ENCODE measurements at places on chromosomes 1 and 21. TPM values are rescaled to one million over a fixed set of nuclear protein-coding genes. Genes with fewer than 3 reads are reported as not detected.

AGMAT gene
- 0.99 TPM for total RNA-seq

IL20 gene
- not detected for total RNA-seq

HSD3B2 gene
- not detected for total RNA-seq

LCE3D gene
- not detected for total RNA-seq

NPHP4 gene
- total RNA-seq, result 7.6 TPM

SLC1A7 gene
- 1.2 TPM for total RNA-seq

HORMAD1 gene
- total RNA-seq, result not detected

LMX1A gene
- total RNA-seq, result not detected

XCL2 gene
- total RNA-seq, result not detected

NTMT2 gene
- not detected for total RNA-seq
